ENCODE measurements at places on chromosomes 11 and 22.
A peak's percentile ranks its signal among the peaks of the same experiment; 100 is the strongest.

DNA sequence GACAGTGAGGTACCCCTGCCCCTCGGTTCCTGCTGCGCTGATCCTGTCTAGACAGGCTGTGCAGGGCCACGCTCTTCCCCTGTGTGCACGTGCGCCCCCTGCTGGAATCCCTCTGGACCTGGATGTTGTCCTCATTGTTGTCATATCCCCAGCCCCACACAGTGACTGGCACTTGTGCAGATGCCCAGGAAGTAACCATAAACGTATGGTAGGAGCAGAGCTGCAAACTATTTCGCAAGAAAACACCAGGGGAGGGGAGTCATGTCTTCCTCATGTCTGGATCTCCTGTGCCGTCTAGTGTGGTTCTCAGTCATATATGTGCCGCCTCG is 114.7 kb downstream of the CRYBB2 start:
- peak; percentile 57 for DNase-seq

DNA sequence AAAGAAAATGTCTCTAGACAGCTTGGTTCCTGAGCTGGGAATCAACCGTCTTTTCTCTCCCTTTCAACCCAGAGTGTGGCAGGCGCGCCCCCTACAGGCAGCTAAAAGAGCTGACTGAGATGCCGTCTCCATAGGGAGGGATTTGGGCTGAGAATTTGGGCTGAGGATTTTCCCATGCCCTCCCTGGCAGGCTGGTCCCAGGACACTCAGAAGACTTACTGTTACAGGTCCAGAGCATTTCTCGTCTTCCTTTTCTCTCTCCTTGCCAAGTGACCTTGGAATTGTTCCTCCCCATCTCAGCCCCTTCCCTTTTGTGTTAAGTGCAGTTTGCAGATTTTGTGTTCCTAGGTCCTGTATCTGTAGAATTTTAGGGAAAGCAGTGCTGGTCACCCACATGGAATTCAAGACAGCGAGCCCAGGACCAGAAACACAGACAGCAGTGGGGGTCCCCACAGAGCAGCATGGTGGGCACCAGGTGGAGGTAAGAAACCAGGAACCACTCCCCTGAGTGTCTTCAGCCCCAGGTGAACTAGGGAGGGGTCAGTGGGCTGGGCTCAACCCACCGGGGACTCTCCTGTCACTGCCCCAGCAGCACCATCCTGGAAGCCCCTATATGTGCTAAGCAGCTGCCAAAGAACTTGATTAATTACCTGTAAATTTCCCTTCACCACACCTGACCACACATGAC is 9.9 kb upstream of the IGLL5 start:
- peak; percentile 88 for DNase-seq

GRCh38 chr11:721741-722345 is 15.8 kb downstream of the EPS8L2 start:
- DNase-seq = peak; percentile 74

- DNase-seq = no peak
These were observed 1.4 kb downstream of the FGF4 start for GRCh38 chr11:69773626-69774353.

DNA sequence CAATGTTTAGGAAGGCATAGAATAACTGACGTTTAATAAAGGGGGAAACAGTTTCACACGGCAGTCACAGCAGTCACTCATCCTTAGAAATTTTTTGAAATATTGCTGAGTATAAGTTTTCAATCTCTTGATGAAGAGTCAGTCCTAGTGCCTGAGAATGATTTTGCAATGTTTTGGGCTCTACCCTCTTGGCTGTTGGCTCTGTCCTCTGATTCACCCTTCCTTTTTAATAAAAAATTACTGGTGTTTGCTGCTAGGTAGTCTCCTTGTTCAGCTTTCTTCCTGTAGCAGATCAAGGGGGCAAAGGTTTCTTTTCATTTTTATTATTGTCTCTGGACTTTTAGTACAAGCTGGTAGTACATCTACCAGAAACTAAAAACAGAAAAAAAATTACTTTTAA is 194.3 kb upstream of the ANO3 start:
- no peak for DNase-seq

- no peak for DNase-seq
These were observed 53.6 kb upstream of the INCENP start for GRCh38 chr11:62069986-62070919.

Measured in CD4-positive, alpha-beta T cell treated with Interleukin-17A for 4 hours (primary cell).